Non-pigmented ciliary epithelial cell (primary cell): ENCODE measurements at places on chromosomes 3 and 15.

- DNase-seq = no peak
Observed at GRCh38 chr3:126053513-126053912, 30.4 kb downstream of the SLC41A3 start.

DNA sequence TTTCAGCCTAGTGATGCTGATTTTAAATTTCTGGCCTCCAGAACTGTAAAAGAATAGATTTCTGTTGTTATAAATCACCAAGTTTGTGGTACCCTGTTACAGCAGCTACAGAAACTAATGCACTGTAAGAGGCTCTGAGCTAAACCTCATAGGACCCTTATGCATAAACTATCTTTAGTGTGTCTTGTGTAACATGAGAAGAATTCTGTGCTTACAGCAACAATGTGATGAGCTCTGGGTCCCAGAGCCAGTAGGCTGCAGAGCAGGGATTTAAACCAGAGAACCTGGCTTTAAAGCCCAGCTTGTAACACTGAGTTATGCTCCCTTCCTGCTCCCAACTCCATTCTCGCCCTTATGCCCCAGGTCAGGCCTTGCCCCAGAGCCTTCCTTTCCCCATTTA lies 113.1 kb downstream of the THSD4 start:
- DNase-seq = no peak

DNA sequence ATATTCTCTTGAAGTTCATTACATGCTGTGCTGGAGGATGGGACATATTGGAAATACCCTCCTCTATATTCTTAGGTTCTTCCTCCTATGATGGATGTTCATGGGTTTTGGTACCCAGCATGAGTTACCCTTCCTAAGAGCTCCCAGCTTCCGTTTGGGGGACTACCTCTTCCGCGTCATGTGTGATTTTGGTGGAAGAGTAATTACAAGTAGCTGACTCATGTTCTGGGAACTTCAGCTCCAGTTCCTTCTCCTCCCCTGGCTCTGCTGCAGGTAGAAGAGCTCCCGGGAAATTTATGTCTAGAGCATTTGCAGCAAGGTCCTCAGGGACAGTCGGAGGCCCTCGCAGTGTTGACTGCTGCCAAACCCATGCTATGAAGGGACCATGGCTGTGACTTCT lies 208.8 kb upstream of the IL12A start:
- no peak for DNase-seq

DNA sequence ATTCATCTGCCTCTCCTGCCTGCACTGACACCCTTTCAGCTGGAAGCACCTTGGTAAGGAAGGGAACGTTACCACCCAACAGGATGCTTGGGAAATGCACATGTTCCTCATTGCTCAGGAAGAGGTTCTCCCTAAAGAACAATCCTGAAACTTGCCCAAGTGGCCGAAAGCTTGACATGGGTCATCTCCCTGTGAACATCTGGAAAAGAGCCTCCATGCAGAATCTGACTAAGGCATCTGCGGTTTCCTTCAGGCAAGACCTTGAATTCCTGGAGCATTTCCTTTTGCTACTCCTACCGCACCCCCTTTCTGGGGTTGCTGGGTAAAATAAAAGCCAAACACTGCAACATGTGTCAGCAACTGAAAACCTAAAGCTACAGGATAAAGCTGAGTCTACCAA lies 68.7 kb upstream of the SNRK start:
- no peak for DNase-seq
